Lung microvascular endothelial cell (primary cell): ENCODE measurements at places on chromosomes 16 and 17. TPM values are rescaled to one million over a fixed set of nuclear protein-coding genes. Genes with fewer than 3 reads are reported as not detected.
A peak's percentile ranks its signal among the peaks of the same experiment; 100 is the strongest.

Gene TMC8
- total RNA-seq: 0.20 and 0.22 TPM in 2 replicates

Gene DOC2B
- 5.9 and 37.9 TPM in 2 replicates for total RNA-seq

Gene MPV17L
- total RNA-seq: under 0.01 and 0.20 TPM in 2 replicates

DNA sequence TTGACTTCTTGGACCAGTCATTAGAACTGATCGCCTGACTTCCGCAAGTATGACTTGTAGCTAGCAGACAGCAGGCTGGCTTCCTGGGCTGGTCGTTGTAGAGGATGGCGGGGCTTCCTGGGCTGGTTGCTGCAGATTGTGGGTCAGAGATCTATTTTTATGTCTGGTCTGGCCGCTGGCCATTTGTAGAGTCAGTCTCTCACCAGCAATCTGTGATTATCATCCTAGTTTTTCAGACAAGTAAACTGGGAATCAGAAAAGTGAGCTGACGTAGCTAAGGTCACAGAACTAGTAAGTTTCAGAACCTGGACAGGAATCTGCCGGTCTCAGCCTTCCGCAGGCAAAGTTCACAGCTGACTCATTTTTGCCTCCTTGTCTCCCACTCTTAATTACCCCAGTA is 19.1 kb downstream of the GPR142 start:
- DNase-seq: peak; percentile 9
